ENCODE measurements at places on chromosomes 2 and 18.
A peak's percentile ranks its signal among the peaks of the same experiment; 100 is the strongest.

GRCh38 chr2:209146682-209147320 lies 277.0 kb upstream of the MAP2 start:
- DNase-seq = no peak

GRCh38 chr2:127475788-127476187 lies 50.5 kb downstream of the IWS1 start:
- no peak for DNase-seq

- no peak for DNase-seq
These were observed 60.6 kb upstream of the ACTR3 start for GRCh38 chr2:113829270-113829669.

- DNase-seq = no peak
These were observed 148.8 kb downstream of the ARL4C start for GRCh38 chr2:234348081-234348480.

GRCh38 chr18:62807396-62807795 lies 92.1 kb downstream of the PHLPP1 start:
- no peak for DNase-seq

- no peak for DNase-seq
These were observed 58.1 kb upstream of the OTX1 start for GRCh38 chr2:62992561-62992960.

DNA sequence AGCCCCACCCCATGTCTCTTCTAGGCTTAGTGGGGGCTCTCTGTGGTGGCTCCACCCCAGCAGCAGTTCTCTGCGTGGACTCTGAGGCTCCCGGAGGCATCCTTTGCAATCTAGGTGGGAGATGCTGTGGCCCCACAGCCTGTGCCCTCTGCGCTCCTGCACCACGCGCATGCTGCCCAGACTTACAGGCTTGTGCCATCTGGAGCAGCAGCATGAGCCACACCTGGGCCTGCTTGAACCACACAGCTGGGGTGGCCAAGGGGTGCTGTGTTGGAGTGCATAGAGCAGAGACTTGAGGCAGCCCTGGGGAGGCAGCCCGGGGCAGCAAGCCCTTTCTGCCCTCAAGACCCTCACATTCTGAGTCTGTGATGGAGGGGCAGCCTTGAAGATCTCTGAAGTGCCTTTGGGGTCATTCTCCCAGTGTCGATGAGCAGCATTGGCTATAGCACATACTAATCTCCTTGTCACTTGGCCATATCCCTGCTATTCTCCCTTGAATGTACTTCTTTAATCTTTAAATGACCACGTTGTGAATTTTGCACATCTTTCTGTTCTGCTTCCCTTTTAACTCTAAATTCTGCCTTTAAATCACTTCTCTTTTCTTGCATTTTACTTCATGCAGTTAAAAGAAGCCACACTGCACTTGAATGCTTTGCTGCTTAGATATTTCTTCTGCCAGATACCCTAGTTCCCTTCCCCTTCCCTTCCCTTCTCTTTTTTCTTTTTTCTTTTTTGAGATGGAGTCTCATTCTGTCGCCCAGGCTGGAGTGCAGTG lies 62.4 kb downstream of the NCAPH start:
- DNase-seq = no peak

- DNase-seq = no peak
These were observed 51.8 kb downstream of the ATIC start for GRCh38 chr2:215363461-215364156.

DNA sequence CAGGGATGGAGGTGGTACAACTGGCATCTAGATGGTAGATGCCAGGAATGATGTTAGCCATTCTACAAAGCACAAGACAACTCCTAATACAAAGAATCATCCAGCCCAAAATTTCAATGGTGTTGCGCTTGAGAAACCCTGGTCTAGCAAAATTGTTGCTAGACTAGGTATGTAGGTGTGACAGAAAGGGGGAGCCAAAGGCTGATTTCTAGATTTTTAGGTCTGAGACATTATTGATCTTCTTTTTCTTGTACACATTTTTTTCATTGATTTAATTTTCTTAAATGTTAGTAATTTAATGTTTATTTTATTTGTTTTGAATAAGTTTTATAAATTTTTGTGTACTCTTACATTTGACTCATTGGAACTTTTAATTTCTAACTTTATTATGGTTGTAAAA lies 216.4 kb downstream of the FSIP2 start:
- DNase-seq = no peak

- no peak for DNase-seq
These were observed 18.8 kb downstream of the NEMP2 start for GRCh38 chr2:190515687-190516086.

- DNase-seq = no peak
These were observed 1.2 kb downstream of the DLX1 start for GRCh38 chr2:172086241-172087206.

- no peak for DNase-seq
These were observed 45.3 kb upstream of the C1D start for GRCh38 chr2:68108120-68108519.

- DNase-seq = no peak
These were observed 273.3 kb upstream of the ERBB4 start for GRCh38 chr2:212811921-212812320.

DNA sequence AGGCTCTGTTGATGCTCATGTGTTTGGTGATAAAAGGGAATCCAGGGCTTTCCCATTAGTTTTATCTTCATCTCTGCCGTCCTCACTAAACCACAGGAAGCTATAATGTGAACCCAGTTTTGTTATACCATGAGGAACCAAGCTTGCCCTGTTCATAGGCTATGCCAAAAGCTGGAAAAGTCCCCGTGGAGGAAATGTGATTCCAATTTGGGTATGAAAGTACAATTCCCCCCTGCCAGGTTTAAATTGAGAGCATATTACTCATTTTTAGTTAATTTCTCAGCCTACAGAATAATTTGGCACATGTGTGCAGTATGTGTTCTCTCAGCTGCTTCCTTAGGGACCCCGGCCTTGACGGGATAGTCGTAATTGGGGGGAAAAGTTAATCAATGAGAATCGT lies 327.4 kb downstream of the RND3 start:
- DNase-seq = no peak

DNA sequence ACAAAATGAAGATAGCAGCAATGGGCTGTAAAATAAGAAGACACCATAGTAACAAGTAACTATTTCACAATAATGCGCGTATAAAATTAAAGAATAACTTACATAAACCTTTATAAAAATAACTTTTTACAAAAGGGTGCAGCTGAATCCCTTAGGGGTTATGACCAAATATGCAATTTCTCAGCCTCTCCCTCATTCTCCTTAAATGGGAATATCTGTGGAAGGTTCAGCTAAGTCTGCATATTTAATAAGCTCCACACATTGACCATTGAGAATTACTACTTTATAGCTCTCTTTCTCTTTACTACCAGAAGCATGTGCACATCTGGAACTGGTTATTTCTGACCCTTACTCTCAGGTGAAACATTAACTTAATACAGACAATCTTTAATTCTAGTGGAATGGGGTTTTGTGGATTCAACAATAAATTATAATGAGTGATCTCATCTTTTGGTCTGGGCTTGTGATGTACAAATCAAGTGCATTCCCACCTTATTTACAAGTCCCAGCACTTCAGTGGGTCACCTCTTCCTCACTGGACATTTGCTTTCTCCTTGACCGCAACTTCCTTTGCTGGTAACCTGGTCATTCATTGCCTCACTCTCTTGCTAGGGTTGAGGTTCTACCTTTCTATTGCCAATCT lies 15.7 kb downstream of the ARHGAP15 start:
- no peak for DNase-seq

- DNase-seq = no peak
These were observed 50.5 kb upstream of the OTOS start for GRCh38 chr2:240191001-240191400.

DNA sequence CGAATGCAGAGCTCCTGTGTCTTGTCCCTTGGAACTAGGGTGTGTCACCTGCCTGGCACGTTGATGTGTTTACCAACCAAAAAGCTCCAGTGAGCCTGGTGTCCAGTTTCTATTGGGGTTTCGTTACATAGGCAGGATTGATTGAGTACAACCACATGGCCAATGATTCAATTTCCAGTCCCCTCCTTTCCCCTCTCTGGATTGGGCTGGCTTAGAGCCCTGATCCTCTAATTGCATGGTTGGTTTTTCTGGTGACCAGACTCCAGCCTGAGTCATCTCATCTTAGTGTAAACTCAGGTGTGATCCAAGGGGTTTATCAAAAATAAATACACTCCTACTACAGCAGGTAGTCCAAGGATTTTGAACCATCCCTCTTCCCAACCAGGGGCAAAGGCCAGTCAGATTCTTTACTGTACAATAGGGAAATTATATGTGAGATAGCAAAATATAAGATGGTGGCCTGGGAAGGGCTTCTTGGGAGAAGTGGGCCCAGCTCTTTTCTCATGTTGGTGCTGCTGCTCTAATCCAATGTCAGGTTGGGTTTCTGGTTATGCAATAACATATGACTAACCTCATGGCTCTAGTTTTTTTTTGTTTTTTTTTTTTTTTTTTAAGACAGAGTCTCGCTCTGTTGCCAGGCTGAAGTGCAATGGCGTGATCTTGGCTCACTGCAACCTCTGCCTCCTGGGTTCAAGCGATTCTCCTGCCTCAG lies 64.7 kb upstream of the MGAT5 start:
- DNase-seq = no peak

GRCh38 chr2:161238560-161239325 lies 69.5 kb upstream of the PSMD14 start:
- DNase-seq = peak; percentile 89

GRCh38 chr18:72542984-72543356 lies 1.2 kb downstream of the CBLN2 start:
- no peak for DNase-seq

DNA sequence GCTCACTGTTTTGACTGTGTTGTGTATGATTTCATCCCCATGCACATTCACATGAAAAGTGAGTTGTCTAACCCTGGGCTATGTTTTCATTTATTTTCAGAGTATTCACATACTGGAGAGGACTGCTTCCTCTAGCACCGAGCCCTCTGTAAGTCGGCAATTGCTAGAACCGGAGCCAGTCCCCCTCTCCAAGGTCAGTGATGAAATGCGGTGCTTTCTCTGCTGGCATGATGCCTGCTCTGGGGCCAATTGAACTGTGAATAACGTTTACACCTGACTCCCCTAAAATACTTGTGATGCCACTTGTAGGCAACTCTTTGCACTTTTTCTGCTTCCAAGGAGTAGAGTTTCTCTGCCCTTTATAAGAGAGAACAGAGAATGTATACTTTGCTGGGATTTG lies 126.9 kb downstream of the PRKRA start:
- DNase-seq = no peak

- no peak for DNase-seq
These were observed 6.2 kb downstream of the IL36B start for GRCh38 chr2:113046465-113046864.

GRCh38 chr2:18362696-18363095 lies 197.8 kb downstream of the RDH14 start:
- no peak for DNase-seq

DNA sequence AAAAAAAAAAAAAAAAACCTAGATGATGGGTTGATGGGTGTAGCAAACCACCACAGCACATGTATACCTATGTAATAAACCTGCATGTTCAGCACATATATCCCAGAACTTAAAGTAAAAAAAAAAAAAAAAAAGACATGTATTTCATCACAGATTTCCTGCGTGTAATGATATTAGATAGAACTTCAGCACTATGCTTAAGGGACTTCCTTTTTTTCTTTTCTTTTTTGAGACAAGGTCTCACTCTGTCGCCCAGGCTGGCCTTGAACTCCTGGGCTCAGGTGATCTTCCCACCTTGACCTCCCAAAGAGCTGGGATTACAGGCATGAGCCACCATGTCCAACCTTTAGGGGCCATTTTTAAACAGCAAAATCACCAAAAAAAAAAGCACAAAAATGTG lies 42.0 kb downstream of the NEURL3 start:
- no peak for DNase-seq

DNA sequence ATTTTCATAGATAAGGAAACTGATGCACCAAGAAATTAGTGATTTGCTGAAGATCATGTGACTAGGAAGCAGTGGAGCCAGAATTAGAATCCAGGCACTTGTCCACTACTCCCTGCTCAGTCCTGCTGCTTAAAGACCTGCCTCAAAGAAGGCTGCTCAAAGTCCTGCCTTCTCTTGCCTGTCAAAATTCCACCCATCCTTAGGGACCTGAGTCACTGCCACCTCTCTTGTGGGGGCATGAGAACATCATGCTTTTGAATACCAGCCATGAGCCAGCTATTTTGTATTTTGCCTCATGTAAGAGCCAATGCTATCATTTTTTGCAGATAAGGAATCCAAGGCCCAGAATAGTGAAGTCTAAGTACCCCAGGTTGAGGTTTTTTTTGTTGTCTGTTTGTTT lies 47.1 kb downstream of the DDX1 start:
- DNase-seq = no peak

- no peak for DNase-seq
These were observed 24.8 kb upstream of the RPE start for GRCh38 chr2:209977386-209978239.

DNA sequence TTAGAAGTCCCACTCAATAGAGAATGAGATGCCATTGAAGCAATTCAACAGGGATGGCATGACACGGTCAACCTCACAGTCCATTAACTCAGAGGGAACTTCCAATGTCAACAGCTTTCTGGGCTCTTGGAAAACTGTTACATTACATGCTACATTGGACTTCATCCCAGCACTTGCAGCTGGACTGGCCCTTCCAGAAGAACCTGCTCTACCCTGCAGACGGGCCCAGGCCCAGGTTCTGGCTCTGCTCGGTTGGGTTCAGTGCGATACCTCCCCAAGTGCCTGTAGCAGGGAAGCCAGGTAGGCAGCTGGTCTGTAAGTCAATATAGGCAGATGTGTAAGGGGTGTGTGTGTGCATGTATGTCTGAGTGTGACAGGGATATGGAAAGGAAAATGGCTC lies 12.9 kb downstream of the LAMA1 start:
- DNase-seq = no peak

Data from caudate nucleus (tissue), 63 donors.